ENCODE measurements at places on chromosomes 6 and 20.

GRCh38 chr20:8305449-8305978, 173.4 kb downstream of the PLCB1 start:
- DNase-seq = peak; percentile 59

DNA sequence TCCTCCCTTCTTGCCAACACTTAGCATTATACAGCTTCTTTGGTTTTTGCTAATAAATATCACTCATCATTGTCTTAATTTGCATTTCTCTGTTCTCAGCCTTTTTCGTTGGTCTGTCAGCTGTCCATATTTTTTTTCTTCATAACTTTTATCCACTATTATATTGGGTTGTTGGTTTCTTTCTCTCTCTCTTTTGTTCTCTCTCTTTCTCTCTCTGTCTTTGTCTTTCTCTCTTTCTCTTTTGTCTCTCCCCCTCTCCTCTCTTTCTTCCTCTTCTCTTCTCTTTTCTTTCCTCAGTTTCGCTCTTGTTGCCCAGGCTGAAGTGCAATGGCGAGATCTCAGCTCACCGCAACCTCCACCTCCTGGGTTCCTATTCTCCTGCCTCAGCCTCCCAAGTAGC, 36.5 kb downstream of the JARID2 start:
- DNase-seq = no peak

DNA sequence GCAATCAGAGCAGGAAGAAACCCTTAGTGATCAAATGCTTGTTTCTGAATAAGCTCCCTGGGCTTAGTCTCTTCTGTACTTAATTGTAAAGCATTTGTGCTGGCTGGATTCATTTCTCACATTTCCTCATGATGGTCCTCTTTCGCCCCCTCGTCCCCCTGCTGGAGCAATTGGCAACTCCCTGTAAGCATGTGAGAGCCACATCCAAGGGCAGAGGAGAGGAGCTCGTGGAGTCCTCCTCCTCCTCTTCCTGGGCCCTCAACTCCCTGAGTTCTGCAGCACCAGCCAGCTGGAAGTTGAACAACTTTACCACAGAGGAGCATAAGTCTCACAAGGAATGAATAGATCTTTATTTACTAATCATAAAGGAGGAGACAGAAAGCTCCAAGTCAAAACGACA, 12.6 kb downstream of the ANKEF1 start:
- DNase-seq = no peak

- DNase-seq = no peak
Measured at GRCh38 chr6:163402616-163403015, 11.9 kb upstream of the QKI start.

DNA sequence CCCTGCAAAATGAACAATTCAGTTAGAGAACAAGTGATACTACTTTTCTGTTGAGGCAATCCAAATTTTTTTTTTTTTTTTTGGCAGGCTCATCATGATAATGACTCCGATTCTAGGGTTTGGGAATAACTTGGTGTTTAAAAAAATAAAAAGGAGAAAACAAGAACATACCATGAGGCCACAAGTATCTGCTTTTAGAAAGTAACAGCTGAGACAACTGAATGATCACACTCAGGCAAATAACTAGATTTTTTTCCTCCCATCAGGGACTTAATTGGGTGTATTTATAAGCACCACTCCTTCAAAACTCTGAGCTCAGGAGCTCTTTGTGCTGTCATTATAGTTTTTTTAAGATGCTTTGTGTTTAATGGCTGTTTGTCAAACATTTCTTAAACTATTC, 29.6 kb downstream of the PAK5 start:
- DNase-seq = no peak

DNA sequence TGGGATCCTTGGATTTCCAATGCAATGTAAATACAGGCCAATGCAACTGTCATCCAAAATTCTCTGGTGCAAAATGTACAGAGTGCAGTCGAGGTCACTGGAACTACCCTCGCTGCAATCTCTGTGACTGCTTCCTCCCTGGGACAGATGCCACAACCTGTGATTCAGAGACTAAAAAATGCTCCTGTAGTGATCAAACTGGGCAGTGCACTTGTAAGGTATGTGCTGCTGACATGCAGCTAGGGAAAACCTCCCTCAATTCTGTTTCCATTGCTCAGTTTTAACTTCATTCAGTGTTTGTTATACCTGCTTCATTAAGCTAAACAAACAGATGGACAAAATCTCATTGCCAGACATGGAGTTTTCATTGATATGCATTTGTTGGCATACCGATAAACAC, 397.1 kb downstream of the ARHGAP18 start:
- DNase-seq = peak; percentile 26

DNA sequence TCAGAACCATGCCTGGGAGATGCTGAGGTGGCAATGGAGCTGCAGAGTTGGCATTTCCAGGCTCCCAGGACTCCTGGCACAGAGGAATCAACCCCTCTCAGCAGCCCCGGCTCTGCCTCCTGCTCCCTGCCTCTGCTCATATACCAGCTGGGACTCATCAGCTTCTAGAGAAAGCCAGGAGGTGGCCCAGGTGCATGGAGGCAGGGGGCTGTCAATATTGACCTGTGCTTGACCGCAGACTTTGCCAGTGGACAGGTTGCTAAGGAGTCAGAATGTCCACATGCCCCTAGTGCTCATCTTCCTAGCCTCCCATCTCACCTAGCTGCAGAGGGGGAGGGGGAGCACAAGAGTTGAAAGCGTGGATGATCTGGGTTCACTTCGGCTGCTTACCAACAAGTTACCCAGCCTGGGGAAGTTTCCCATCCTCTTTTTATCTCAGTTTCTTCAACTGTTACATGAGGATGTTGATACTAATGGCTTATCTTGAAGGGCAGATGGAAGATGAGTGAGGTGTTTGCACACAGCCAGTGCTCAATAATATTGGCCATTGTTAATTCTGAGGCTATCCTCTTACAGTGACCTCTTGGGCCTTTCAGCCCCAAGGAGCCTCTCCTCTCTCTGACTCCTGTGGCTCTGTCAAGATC, 9.2 kb upstream of the SCRT2 start:
- no peak for DNase-seq

- no peak for DNase-seq
Measured at GRCh38 chr6:80547827-80548226, 441.4 kb downstream of the BCKDHB start.

- no peak for DNase-seq
Measured at GRCh38 chr6:83860782-83861495, 1.4 kb downstream of the CYB5R4 start.

DNA sequence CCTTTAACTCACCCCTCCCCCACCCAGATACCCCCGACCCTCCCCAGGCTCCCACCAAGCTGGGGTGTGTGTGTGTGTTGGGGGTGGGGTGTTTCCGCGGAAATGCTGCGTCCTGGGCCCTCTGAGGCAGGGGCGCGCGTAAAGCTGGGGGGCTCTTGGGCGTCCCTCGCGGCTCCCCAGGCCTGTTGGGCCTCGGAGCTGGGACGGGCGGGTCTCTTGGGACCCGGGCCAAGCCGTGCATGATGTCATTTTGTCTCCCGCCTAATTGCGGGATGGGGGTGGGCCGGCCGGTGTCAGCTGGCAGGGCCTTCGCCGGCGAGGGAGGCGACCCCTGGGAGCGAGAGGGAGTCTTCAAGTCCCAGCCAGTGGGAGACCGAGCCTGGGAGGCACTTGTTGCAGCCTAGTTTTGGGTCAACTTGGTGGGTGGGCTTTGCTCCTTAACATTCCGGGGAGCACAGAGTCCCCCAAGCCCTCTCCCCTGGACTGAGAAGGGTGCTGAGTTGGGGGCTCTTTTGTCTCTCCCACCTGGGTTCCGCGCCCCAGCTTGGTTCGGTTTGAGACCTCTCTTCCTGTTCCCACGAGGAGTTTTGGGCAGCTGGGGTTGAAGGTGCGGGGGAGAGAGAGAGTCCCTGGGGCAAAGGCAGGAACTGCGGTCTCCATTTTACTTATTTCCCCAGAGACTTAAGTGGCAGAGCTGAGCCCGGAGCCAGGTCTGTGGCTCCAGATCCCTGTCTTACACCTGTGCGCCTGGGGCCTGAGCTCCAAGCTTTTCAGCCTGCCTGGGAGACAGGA, 623 bp downstream of the MYBL2 start:
- peak; percentile 9 for DNase-seq

GRCh38 chr6:113742342-113742741, 114.8 kb upstream of the MARCKS start:
- DNase-seq = no peak

DNA sequence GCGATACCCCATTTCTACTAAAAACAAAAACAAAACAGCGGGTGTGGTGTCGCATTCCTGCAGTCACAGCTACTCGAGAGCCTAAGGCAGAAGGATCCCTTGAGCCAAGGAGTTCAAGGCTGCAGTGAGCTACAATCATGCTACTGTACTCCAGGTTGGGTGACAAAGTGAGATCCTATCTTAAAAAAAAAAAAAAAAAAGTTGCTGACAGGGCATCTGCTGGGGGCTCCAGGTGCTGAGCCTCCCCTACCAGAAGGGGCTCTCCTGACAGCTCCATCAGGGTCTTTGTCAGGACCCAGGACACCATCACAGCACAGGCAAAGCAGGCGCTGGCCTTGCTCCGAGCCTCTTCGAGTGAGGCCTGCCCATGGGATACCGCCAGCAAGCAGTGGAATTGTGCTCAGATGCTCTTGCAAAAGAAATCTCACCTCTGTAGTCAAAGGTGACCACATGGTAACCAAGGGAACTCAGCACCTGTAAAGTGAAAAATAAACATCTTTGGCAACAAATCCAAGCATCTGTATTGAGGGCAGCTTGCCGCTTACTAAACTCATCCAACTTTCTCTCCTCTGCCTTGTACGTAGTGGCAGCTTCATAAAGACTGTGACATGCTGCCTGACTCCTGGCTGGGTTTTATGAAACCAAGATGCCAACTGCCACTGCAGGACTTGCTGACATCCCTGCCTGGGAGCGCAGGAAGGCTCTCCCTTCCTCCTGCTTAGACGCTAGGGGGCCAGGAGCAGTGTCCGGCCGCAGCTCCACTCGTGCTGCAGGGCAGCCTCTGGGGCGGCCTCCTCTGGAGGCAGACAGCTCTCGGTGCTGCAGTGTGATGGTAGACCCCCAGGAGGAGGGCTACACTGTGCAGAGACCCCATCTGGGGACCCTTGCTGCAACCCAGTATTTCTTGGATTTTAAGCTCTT, 66.9 kb downstream of the PYGB start:
- no peak for DNase-seq

GRCh38 chr6:123569575-123569974, 67.2 kb downstream of the TRDN start:
- DNase-seq = no peak

- DNase-seq = no peak
Measured at GRCh38 chr20:38640521-38640920, 38.9 kb downstream of the ARHGAP40 start.

- peak; percentile 37 for DNase-seq
Measured at GRCh38 chr6:88815491-88815890, 147.9 kb downstream of the RNGTT start.

- DNase-seq = no peak
Measured at GRCh38 chr20:44946271-44946852, 13.8 kb downstream of the TOMM34 start.

DNA sequence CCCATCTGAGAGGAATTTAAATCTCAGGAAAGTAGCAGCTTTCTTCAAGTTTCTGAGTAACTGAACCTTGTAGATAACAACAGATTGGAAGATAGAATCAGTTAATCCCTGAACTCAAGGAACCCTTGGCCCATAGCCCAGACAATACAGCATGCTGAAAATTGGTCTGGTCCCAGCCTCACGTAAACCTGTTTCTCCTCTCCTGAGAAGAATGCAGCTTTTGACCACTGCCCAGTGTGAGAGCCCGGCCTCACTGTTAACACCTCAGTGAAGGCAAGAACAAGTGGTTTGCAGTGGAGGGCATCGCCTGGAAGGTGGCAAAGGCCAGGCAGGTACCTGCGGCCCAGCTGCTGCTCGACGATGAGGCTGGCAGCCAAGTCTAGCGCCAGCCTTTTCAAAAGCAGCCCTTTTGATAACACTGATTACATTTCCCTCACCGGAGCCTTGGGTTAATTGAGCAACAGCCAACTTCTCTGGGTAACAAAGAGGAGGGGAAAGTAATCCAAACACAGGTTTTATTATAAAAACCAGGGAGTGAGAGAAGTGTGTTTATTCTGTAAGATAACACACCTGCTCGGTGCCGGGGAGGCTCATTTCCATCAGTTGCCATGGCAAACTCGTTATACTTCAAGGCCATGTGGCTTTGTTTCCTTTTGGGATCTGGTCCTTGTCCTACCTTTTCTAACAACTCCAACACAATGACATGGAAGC, 54.0 kb downstream of the TRAF3IP2 start:
- no peak for DNase-seq

GRCh38 chr6:158016571-158017383, 35.1 kb downstream of the SYNJ2 start:
- no peak for DNase-seq

- no peak for DNase-seq
Measured at GRCh38 chr20:43987531-43987930, 72.9 kb downstream of the TOX2 start.

DNA sequence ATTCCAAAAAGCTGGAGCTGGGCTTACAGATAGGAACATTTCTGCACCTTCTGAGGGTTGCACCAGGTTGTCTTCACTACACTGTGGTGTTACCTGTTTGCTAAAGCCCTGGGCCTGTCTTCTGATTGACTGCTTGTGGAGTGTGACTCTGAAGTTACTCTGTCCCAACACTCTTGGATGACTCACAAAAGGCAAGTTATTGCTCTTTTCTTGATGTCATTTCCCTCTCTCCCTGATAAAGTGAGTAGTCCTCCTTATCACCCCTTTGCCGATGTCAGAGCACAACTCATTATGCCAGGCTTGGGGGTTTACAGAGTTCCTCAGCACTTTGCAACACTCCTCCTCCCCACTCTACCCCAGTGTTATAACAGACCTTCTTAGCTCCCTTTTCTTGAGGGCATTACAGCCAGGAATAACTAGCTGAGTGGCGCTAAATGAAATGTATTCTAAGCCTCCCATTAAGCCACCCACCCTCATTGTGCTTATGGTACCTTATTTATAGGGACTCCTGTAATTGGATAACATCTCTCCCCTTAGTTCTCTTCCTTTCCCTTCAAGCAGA, 36.1 kb upstream of the NKX2-4 start:
- DNase-seq = no peak
